H4 (cell line): ENCODE measurements at places on chromosomes 6 and 20.

GRCh38 chr6:165439928-165440554, 130.6 kb upstream of the C6orf118 start:
- DNase-seq, result peak; percentile 42

DNA sequence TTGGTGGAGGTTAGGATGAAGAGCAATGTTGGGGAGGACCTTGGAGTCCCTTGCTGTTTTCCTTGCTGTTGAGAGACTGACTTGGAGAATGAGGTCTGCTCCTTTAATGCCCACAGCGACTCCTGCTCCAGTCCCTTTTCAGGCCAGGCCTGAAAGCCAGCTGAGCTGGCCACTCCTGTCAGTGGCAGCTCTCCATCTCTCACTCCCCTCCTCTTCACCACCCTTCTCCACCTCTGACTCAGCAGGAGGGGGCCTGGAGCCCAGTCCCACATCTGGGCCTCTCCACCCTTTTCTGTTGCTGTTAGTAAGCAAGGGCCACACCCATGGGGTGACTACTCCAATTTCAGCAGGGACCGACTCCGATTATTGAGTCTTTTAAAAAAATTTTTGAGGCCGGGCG, 2.2 kb downstream of the SNX21 start:
- DNase-seq, result no peak

GRCh38 chr6:91447530-91448254, 860.8 kb upstream of the MAP3K7 start:
- DNase-seq, result no peak

DNA sequence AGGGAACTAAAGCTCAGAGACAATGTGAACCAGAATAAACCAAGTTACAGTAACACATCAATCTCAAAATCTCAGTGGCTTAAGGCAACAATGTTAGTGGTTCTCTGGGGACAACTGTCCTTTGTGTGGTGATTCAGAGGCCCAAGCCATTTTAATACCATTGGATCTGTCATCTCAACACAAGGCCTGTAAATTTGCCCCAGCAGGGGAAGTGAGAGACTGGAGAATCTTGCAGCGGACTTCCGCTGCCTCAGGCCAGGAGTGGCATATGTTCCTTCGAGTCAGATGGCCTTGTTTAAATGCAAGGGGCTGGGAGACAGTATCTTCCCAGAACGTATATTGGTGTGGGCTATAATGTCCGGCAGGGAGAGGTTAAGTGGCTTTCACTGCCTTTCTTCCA, 126.0 kb downstream of the CD83 start:
- no peak for DNase-seq

GRCh38 chr6:79672631-79673111, 41.5 kb downstream of the SH3BGRL2 start:
- peak; percentile 12 for DNase-seq

DNA sequence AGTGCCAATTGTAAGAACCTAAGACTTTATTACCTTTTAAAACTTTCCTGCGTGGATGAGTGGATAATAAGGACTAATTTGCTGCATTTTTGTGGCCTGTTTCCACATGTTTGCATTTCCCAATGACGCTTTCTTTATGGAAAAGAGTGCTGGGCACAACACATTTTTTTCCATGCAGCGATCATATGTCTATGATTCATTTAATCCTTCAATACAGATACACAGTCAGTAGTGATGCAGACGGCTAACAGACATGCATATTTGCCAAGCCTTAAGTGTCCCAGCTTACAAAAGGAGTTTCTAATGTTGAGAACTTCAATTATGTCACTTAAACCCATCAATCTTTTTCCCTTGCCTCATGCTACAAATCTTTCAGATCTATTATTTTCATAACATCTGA, 239.8 kb upstream of the PREP start:
- DNase-seq, result no peak
